ENCODE measurements at places on chromosomes 4 and X. TPM values are rescaled to one million over a fixed set of nuclear protein-coding genes. Genes with fewer than 3 reads are reported as not detected.
A peak's percentile ranks its signal among the peaks of the same experiment; 100 is the strongest.

DNA sequence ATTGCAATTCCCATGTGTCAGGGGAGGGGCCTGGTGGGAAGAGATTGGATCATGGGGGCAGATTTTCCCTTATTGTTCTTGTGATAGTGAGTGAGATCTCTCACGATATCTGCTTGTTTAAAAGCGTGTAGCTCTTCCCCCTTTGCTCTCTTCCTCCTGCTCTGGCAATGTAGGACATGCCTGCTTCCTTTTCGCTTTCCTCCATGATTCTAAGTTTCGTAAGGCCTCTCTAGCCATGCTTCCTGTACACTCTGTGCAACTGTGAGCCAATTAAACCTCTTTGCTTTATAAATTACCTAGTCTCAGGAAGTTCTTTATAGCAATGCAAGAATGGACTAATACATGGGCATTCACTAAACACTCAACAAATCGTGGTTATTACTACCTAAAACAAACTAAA lies 37.2 kb upstream of the PAPSS1 start:
- no peak for DNase-seq
- no peaks in the 10 kb centered on the region for H3K36me3 ChIP-seq
- H3K4me1 ChIP-seq, result no peaks in the 10 kb centered on the region
- no peak overlapping the region for H3K27ac ChIP-seq

GRCh38 chrX:120761810-120762209 lies 113.9 kb downstream of the CT47B1 start:
- DNase-seq, result no peak
- H3K4me1 ChIP-seq, result no peaks in the 10 kb centered on the region
- no peaks in the 10 kb centered on the region for H3K36me3 ChIP-seq
- no peaks in the 10 kb centered on the region for H3K27me3 ChIP-seq

GRCh38 chrX:15299941-15300851 lies 15.2 kb downstream of the ASB11 start:
- H3K4me1 ChIP-seq, result no peaks in the 10 kb centered on the region
- no peak for DNase-seq
- H3K4me3 ChIP-seq, result no peak overlapping the region

- peaks cover 12% of the 10 kb centered on the region for H3K36me3 ChIP-seq
- no peak for DNase-seq
- H3K27ac ChIP-seq, result peak overlapping the region; percentile 57
- no peak overlapping the region for H3K4me3 ChIP-seq
Observed at GRCh38 chr4:8221476-8221875, 22.4 kb downstream of the SH3TC1 start.

- peak overlapping the region; percentile 13 for H3K4me3 ChIP-seq
- H3K27ac ChIP-seq, result peak overlapping the region; percentile 55
- H3K36me3 ChIP-seq, result no peaks in the 10 kb centered on the region
- no peaks in the 10 kb centered on the region for H3K4me1 ChIP-seq
- no peaks in the 10 kb centered on the region for H3K27me3 ChIP-seq
Observed at GRCh38 chrX:17859609-17860178, 1.4 kb downstream of the RAI2 start.

DNA sequence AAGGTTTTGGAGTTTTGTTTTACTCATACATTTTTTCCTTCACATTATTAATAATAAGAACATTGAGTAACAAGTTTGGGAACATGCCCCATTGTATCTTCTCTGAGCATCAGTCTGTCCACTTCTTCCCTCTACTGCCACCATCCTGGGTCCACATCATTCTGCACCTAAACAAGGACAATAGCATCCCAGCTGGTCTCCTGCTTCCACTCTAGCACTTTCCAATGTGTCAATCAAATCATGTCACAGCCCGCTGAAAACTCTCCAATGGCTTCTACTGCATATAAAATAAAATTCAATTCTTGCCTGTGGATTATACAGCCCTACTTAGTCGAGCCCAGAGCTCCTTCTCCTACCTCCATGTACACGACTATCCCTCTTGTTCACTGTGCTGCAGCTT lies 66.8 kb upstream of the RBPJ start:
- H3K27ac ChIP-seq, result no peak overlapping the region
- no peak for DNase-seq
- no peaks in the 10 kb centered on the region for H3K36me3 ChIP-seq
- no peaks in the 10 kb centered on the region for H3K27me3 ChIP-seq

Gene EFHC2
- 1.3 TPM for total RNA-seq

Data from Peyer's patch (tissue), 4 donors.